ENCODE measurements at places on chromosomes 1 and 21.

DNA sequence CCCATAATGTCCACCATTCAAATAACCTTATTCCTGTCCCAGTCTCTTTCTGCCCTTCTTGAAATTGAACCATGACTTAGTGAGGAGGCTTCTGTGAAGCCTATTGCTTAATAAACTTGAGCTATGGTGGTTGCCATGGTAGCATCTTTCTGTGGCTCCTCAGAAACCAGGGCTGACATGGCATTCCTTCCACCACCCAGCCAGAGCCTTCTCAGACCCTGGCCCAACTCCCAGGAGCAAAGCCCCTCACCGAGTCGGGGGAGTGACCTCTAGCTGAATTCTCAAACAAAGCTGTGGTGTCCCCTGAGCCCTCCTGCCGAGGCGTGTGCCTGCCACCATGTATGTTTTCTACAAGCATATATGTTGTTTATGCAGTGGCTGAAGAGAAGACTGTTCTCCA is 259.1 kb downstream of the CACNA1E start:
- peak; percentile 43 for DNase-seq

- no peak for DNase-seq
These were observed 14.7 kb downstream of the KCNA10 start for GRCh38 chr1:110504226-110504625.

GRCh38 chr1:110529011-110529410 is 10.0 kb upstream of the KCNA10 start:
- DNase-seq, result no peak

DNA sequence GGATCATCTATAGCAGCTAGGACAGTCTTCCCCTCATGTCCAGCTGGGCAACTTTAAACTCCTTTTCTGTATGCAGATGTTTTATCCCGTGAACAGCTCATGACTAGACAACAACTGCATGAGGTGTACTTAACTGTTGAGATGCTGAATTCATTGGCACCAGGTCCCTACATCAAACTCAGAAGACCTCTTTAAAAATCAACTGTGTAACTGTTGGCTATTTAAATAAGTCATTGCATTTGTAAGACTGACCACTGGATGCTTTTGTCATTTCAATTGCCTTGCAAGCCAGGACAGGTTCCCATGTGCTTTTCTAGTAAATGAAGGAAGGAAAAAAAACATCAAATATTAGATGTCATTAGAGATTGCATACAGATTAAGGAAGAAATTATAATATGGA is 28.3 kb upstream of the GORAB start:
- DNase-seq, result no peak

- DNase-seq, result no peak
These were observed 11.6 kb upstream of the HIPK1 start for GRCh38 chr1:113917400-113918082.

DNA sequence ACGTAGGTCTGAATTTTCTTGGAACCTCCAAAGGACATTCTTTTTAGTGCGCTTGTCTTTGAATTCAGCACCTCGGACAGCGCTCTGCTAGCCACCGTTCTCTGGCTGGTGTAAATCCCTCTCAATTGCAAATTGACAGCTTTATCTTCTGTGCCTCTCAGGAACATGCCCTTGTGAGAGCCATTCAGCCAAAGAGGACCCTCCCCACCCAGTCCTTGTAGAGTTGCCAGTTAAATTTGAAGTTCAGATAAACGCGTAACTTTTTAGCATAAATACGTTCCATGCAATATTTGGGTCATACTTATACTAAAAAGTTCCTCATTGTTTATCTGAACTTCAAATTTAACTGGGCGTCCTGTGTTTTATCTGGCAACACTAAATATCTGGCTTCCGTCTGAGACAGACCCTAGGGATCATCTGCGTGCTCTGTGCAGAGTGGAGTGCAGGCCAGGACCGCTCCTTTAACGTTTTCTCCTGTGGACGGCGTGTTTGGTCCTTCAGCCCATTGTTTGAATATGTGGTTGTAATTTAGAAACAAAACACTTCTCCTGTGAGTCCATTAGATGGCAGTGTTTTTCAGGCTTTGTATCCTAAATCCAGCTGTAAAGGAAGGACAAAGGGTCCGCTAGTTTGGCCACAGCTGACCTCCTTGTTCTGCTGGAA is 7.0 kb downstream of the KCNAB2 start:
- DNase-seq, result peak; percentile 79

GRCh38 chr1:204831186-204831585 is 39.5 kb upstream of the NFASC start:
- no peak for DNase-seq

GRCh38 chr21:44815225-44815624 is 2.6 kb downstream of the SUMO3 start:
- DNase-seq, result no peak

GRCh38 chr1:32380057-32380456 is 14.2 kb downstream of the BSDC1 start:
- no peak for DNase-seq
